Left lobe of liver (tissue), 2 donors: ENCODE measurements at places on chromosomes 7 and 10.

DNA sequence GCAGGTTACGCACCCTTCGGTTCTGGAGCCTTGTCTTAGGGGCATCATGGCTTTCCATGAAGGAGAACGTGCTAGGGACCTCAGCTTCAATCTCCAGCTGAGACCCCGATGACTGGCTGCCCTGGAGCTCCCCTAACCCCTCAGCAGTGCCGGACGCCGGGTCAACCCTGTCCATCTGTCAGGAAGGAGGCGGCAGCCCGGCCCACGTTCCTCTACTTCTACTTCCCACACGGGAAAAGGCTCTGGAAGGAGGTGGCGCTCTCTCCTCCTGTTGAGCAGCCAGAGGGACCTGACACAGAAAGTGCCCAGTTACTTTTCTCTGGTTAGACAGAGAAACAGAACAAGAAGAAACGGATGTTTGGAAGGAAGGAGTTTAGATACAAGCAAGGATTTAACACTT is 87.4 kb downstream of the DYNC2I1 start:
- no peak for DNase-seq

DNA sequence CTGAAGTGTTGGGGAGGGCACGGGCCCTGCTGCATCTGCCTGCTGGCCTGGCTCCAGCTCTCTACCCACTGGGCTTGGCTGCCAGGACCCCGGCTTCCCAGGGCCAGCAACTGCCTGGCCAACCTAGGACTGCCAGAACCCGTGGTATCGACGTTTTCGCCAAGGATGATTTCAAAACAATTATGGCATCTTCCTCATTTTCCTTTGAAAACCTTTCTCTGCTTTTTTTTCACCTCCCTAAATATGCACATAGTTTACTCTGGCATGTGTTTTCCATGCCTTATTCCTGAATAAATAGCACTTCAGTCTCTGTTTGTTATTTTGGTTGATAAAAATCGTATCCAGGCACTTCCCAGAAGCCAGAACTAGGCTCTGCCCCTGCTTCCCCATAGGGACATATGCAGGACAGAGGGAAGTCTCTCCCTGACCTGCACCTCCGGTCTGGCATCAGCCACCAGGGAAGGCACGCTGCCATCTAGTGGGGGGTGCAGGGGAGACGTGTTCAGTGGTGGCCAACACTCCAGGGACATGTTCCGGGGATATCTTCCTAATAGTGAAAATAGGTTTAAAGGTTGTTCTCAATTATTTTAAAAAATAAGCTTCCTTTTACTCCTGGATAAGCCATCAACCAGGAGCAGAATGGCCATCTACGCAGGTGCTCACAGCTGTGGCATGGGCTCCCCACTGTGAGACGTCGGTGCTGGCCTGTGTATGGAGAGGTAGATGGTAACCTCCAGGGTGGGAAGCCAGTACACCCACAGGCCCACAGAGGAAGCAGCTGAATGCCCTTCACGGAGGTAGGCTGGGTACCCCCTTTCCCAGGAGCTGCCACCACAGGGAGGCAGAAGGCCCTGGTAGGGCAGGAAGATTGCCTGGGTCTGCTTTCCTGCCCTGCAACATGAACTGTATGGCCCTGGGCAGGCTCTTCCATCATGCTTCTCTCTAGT is 30.7 kb upstream of the ANTXRL start:
- peak; percentile 84 for DNase-seq

- DNase-seq: no peak
Observed at GRCh38 chr7:123398921-123399320, 135.5 kb downstream of the IQUB start.

DNA sequence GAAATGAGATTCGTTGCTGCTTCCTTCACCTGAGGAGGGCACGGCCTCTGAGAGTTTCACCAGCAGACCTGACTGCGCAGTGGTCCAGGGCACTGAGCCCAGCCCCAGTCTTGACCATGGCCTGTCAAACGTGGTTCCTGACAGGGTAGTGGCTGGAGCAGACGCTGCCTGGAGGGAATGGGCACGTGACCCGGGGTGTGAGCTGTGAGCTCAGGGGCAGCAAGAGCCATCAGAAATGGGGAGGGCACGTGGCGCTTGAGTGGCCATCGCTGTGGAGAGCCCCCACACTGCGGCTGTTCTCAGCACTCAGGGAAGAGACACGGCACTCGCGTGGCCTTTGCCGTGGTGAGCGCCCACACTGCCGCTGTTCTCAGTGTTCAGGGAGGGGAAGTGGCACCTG is 12.0 kb downstream of the FAM20C start:
- no peak for DNase-seq

- DNase-seq: peak; percentile 60
Observed at GRCh38 chr10:104076743-104077160, 8.9 kb downstream of the COL17A1 start.
